ENCODE measurements at places on chromosomes 16 and 17.
A peak's percentile ranks its signal among the peaks of the same experiment; 100 is the strongest.

- DNase-seq = no peak
Observed at GRCh38 chr17:17422217-17422610, 54.6 kb upstream of the MED9 start.

DNA sequence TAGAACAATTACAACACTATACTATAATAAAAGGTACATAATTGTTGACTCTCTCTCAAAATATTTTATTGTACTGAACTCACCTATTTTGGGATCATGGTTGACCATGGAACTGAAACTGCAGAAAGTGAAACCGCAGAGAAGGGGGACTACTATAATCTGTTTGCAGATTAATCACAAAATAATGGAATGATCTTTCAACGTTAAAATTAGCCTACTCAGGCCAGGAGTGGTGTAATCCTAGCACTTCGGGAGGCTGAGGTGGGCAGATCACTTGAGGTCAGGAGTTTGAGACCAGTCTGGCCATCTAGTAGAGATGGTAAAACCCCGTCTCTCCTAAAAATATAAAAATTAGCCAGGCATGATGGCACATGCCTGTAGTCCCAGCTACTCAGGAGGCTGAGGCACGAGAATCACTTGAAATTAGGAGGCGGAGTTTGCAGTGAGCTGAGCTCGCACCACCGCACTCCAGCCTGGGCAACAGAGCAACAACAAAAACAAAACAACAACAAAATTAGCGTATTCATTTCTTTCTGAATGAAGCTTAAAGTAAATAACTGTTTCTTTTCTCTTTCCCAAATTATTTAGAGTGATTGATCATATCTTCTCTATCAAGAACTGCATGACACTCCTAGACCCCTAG is 45.6 kb downstream of the IKZF3 start:
- DNase-seq = no peak

DNA sequence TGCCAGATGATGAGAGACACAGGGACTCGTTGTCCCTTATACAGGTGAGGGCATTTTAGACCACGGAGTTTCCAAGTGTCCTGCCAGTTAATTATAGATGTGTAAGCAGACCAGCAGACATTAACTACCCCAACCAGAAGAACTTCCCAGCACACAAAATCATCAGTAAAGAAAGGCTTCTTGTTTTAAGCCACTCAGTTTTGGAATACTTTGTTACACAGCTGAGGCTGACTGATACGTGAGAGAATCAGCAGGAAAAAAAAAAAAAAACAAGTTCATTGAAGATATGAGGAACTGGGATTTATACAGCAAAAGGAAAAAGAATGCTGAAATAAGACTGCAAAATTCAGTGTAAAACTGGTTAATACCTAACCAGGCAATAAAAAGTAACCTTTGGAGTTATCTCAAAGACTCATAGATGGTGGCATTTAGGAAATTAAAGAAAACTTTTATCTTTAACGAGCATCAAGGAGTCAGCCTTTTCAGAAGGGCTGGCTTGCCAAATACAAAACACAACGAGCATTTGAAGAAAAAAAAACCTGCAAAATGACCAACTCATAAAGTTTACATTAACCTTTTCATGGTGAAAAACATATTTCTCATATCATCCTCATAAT is 28.1 kb downstream of the TMEM238L start:
- DNase-seq = no peak

- DNase-seq = peak; percentile 65
Observed at GRCh38 chr17:57870283-57870635, 20.4 kb upstream of the MRPS23 start.

GRCh38 chr17:31691251-31691905 is 167.7 kb downstream of the COPRS start:
- DNase-seq = no peak

DNA sequence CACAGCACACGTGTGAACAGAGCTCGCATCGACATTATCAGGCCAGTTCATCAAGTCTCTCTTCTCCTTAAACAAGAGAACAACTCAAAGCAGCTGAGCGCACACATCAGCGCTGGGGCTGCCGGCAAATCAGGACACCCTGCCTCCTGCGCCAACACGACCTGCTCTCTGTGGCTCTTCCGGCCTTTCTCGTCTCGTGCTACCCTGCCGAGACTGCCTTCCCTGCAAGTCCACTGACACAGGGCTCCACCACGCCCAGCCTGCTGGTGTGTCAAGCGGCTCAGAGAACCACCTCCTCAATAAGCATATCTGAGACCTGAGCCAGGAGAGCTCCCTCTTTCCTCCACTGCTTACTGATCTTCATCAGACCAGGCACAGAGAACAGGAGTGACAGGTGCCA is 96.9 kb downstream of the ZNF778 start:
- no peak for DNase-seq

DNA sequence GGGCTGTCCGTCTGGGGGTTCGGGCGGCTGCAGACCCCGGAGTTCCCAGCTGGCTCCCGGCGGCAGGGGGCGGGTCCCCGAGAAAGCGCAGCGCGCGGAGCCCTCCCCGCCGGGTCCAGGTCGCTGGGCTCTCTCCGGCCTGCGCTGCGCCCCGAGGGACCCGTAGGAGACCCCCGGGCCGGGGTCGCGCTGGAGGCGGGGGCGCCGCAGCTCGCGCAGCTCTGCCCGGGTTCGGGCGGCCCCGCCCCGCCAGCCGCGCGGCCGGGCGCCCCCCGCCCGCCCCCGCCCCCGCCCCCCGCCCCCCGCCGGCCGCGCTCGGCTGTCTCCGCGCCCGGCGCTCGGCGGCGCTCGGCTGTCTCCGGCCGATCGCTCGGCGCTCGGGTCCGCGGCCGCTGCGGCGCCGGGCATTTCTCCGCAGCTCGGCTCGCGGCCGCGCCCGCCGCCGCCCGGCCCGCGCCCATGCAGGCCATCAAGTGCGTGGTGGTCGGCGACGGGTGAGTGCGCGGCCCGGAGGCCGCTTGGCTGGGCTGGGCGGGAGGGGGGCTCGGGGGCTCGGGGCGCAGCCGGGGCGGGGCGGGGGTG is at the start of gene RAC3:
RAC3 (plus strand) TSS at position 376 of the 582 bp plus-strand sequence; CDS start at position 460, 84 bp downstream.
- DNase-seq = peak; percentile 69

GRCh38 chr17:34242587-34243363 is 12.3 kb upstream of the CCL2 start:
- DNase-seq = no peak

GRCh38 chr16:13084331-13084730 is 182.9 kb downstream of the SHISA9 start:
- DNase-seq = no peak

Measured in GM23248 (cell line).